ENCODE measurements at places on chromosomes 1 and 21.

DNA sequence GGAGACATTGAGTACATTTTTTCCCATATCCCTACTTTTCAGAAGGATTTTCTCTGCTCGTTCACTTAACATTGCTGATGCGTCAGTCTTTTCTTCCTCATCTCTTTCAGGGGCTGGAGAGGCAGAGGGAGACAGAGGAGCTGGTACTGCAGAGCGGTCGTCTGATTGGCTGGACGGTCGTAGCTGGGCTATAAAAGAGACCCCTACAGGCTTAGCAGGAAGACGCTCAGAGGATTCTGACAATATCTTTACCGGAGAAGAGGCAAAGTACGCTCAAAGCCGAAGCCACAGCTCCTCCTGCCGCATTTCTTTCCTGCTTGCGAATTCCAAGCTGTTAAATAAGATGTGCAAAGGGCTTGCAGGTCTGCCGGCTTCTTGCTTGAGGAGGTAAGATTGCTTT, at the start of gene RGS4:
RGS4 (plus strand) TSS at position 220 of the 400 bp plus-strand sequence; CDS start at position 344, 124 bp downstream.
- no peak for DNase-seq

- DNase-seq = no peak
These were observed 901 bp upstream of the RXFP4 start for GRCh38 chr1:155940482-155940992.

- DNase-seq = no peak
These were observed 36.2 kb upstream of the PKN2 start for GRCh38 chr1:88647749-88648415.

DNA sequence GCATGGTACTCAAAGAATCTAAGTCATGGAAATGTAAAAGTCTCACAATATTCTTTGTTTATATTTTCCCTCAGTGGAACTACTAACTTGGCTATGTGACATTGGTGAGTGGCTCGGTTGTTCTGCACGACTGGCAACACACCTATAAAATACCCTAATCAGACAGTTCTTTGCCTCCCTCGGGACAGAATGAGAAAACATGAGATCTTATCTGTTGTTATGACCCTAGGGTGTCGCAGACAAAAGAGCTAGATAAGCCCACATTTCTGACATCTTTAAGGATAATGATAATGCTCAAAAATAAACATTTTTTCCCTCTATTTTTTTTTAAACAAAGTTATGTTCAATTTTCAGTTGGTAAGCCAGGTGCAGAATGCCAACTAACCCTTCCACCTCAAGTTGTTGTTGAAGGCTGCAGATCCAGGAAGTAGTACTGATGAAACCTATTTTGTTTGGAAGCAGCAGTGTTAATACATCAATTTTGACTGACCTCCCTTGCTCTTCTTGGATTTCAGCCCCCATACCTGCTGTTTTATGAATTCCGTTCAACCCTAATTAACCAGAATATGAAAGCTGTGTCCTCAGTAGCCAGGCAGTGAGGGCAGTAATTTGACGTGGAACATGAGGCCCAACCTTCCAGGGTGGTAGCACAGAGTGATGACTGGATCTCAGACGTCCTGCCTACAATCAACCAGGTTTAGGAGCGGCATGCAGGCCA, 108.7 kb upstream of the DUSP10 start:
- no peak for DNase-seq

- DNase-seq = no peak
These were observed 25.7 kb downstream of the MRPL39 start for GRCh38 chr21:25581582-25581981.

DNA sequence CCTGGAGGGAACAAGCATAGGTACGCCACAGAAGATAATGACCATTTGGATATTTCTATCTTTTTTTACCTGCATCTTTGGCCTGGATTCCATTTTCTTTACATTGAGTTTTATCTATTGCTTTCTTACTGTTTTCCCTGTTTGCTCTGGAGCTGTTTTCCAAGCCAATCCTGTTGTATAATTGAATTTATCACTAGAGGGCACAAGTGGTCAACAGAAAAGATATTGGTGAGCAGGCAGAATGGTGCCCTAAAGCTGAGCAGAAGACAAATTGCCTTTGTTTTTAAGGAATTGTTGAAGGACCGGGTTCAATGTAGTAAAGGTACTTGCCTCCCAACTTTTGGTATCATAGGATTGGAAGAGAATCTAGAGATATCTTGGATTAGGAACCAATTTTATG, 152.8 kb downstream of the PPP1R12B start:
- DNase-seq = no peak

- no peak for DNase-seq
These were observed 23.4 kb downstream of the PRKCZ start for GRCh38 chr1:2073382-2074230.

DNA sequence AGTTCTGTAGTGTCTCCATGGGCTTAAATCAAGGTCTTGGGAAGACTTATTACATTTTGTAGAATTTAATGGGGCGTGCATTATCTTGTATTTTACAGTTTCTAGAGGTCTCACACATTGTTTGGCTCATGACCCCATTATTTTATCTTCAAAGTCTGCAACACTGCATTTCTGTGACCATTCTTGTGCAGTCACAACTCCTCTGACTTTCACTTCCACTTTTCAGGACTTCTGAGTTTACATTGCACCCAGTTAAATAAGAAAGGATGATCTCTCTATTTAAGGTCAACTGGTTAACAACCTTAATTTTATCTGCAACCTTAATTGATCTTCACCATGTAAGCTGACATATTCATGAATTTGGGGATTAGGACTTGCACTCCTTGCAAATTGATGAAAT, 1186.6 kb downstream of the MRPL39 start:
- no peak for DNase-seq

DNA sequence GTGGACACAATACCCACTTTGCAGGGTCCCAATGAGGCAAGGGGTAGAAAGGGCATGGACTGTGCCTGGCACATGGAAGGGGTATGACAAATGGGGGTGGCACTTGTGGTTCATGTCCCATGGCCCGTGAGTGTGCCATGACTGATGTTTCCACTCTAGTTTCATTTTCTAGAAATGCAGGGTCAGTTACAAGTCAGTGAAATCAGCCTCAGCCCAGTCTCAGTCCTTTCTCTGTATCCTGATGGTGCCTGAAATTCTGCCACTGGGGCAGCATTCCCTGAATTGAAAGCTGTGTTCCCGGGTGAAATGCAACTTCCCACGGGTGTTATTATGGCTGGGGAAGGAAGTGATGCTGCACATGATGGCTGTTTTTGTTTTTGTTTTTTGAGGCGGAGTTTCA, 110.8 kb upstream of the ZBTB40 start:
- no peak for DNase-seq

- no peak for DNase-seq
These were observed 78.9 kb downstream of the CLEC20A start for GRCh38 chr1:178417858-178418257.

DNA sequence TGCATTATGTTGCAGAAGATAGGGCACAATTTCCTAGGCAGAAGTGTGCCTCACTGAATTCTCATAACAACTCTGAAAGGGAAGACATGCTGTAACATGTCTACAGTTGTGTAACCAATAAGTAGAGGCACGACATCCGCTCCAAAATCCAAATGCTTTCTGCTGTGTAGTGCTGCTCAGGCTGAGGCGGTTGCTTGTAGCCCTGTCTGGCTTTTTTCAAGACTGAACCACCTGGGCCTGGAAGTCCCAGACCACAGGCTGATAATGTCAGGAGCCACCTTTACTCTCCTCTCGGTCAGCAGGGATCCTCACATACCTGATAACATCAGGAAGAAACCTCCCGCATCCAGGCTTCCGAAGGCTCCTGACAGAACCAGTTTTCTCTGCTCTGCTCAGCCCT, 10.9 kb downstream of the AKNAD1 start:
- DNase-seq = no peak

GRCh38 chr1:241677201-241677600, 25.1 kb downstream of the WDR64 start:
- no peak for DNase-seq

DNA sequence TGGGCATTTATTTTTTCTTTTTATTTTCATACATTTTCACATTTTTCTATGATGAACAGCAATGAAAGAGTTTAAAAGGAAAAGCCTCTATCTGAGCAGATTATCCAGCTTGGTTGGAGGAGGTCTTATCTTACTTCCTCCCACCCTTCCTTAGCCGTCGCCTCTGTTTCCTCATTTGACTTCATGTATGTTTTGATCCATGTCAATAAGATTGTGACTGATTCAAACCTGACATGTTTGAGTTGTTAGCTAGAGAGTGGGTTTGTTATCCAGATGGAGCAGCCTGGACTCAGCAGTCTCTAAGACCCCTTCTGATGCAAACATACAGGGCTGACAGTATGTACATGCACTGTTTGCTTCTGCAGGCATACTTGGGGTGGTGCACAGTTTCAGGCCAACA, 31.2 kb downstream of the MACO1 start:
- no peak for DNase-seq

GRCh38 chr1:236089046-236089773, 24.3 kb upstream of the NID1 start:
- no peak for DNase-seq

DNA sequence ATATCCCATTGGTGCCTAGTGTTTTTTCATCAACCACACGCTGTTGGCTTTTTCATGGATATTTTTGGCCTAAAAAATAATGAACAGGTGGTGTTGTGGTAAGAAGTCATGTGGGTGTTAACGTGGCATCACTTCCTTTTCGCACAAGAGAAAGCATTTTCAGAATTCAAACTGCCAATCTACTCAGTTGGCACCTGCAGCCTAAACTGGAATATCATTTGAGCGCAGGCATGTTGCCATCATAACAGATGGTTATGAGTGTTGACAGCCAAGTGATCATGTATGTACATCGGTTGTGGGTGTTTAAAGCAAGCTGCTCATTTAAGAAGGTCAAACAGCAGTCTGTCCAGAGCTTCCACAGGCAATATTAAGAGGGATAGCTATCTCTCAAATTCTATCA, 1963.0 kb downstream of the NCAM2 start:
- DNase-seq = no peak

GRCh38 chr21:34582506-34583150, 32.3 kb downstream of the RCAN1 start:
- no peak for DNase-seq

DNA sequence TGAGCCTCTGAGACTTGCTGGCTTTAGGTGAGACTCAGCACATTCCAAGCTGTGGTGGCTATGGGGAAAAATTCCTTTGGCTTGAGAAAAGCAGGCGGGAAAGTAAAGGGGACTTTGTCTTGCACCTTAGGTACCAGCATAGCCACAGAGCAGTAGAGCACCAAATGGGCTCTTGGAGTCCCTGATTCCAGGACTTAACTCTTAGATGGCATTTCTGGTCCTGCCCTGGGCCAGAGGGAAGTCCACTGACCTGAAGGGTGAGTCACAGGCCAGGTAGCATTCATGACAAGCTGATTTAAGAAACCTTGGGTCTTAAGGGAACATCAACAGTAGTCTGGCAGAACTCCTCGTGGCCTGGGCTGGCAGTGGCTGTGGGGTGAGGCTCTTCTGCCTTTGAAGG, 344.7 kb downstream of the DUSP10 start:
- no peak for DNase-seq

DNA sequence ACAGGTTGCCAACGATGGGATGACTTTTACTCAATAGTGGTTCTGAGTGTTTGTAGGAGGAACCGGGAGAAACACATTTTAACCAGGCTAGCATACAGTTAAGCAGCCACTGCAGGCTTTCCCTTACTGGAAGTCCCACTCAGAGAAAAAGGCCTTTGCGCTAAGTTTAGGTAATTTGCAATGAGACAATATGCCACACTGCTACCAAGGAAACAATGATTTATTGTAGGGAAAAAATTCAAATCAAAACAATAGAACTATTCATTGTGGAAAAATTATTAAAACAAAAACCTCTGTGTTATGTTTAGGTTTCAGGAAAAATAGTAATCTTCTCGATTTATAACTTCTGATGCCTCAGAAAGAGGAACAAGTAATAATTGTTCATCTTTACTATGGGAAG, 51.4 kb upstream of the CR2 start:
- no peak for DNase-seq

DNA sequence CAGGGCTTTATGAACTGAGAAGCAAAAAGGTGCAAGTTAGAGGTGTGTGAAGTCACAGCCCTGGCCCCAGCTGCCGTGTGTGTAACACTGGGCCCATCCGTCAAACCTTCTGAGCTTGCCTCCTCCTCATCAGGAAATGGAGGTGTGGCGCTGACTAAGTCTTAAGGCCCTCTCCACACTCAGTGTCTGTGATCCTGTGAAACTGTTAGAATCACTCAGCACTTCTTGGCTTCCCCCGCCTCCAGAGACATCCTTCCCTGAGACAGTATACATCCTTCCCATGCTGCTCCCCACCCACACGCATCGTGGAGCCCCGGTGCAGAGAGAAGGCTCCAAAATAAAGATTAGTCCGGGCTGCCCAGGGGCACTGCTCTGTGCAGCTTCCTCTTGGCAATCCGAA, 33.3 kb downstream of the LRP8 start:
- peak; percentile 3 for DNase-seq

GRCh38 chr1:224292419-224292818, 37.6 kb downstream of the NVL start:
- no peak for DNase-seq

DNA sequence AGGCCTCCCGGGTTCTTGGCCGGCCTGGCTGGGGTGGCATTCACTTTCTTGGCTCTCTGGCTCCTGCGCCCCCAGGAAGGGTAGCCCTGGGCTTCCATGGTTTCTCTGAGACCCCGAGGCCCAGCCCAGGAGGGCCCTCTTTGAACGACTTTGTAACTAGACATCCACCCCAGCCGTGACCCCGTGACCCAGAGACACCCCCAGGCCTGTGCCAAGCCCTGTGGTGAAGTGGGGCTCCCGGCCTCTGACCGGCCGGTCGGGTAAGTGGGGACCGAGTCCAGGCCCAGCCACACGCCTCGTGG, 64.0 kb downstream of the COL18A1 start:
- DNase-seq = no peak

- no peak for DNase-seq
These were observed 103.0 kb upstream of the VAV3 start for GRCh38 chr1:108067884-108068540.

DNA sequence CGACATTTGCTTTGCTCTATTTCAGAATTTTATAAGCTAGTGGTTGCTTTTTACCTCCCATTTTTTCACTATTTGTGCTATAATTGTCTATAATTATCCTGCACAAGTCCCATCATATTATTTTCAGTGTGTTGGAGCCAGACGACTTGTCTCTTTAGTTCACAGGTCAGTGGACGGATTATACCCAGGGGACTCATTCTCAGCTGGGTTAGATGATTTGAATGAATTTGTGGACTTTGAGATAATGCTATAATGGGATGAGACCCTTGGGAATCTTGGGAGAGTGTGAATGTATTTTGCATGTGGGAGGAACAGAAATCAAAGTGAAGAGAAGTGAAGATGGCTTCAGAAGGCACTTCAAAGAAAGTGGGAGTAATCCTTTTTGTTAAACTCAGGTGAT, 31.5 kb upstream of the KCNK1 start:
- DNase-seq = no peak

GRCh38 chr1:22876359-22877111, 96.1 kb downstream of the LACTBL1 start:
- DNase-seq = no peak

All from activated T-helper 1 cell treated with anti-CD3 and anti-CD28 coated beads, Interleukin-2, amount 50 U/mL, for 16 hours (primary cell).